Panc1 (cell line): ENCODE measurements at places on chromosomes 12 and 14. TPM values are rescaled to one million over a fixed set of nuclear protein-coding genes. Genes with fewer than 3 reads are reported as not detected.
A peak's percentile ranks its signal among the peaks of the same experiment; 100 is the strongest.

MYG1 gene
- total RNA-seq, result 77.4 TPM

CKB gene
- total RNA-seq, result 436 TPM

DHRS2 gene
- 1.0 TPM for total RNA-seq

ERG28 gene
- total RNA-seq, result 23.1 TPM

ESPL1 gene
- total RNA-seq, result 54.6 TPM

PSMD9 gene
- 62.7 TPM for total RNA-seq

GDF11 gene
- 11.8 TPM for total RNA-seq

- DNase-seq, result no peak
Observed at GRCh38 chr12:78095623-78096022, 264.9 kb downstream of the NAV3 start.

DNA sequence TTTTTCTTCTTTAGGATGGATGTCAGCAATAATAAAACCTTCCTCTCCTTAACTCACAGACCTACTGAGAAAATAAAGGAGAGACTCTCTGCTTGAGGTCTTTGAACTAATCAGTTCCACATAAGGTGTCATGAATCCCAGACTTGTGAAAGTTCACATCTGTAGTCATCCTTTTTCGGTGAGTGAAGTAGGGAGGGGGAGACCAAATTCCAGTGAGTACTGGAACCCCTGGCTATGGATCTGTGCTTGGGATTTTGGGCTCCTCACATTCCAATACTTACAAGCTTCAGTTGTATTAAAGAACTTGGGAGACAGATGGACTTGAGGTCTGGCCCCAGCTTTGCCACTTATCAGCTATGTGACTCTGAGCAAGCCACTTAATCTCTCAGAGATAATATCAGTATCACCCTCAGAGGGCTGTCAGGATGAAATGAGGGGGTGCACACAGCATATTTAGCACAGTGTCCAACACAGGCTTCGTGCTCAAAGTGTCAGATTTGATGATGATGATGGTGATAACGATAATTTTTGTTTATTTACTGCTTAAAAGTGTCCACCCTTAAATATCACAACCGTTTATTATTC lies 34.8 kb upstream of the APPL2 start:
- DNase-seq, result no peak

DNA sequence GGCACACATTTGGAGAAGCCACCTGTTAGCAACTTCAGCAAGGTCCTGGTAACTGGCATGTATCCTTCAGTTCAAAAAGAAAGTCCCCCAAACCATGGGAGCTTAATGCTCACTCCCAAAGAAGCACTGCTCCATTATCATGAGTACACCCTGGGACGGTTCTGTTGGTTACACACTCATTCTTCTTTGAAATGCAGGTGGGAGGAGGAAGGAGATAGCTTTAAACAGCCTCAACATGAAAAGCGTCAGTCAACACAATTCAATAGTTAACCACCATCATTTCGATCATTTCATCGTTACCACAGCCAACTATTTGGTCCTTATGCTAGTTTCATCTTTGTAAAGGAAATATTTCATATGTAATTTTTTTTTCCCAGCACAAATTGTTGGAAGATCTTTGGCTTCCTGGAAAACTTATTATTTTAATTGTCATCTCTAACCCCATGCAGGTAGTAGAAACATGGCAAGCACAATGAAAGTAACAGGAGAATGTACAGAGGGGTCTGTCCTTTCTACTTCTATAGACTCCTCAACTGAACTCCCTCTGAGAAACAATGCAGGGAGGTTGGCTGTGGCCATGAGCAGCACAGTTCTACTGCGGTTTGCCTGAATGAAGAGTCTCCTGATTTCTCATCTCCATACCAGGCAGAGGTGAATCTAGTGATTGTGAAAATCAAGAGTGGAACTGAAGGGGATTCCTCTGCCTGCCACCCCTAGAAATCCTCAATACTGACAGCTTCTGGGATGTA lies 196.4 kb upstream of the FOXN3 start:
- no peak for DNase-seq

DNA sequence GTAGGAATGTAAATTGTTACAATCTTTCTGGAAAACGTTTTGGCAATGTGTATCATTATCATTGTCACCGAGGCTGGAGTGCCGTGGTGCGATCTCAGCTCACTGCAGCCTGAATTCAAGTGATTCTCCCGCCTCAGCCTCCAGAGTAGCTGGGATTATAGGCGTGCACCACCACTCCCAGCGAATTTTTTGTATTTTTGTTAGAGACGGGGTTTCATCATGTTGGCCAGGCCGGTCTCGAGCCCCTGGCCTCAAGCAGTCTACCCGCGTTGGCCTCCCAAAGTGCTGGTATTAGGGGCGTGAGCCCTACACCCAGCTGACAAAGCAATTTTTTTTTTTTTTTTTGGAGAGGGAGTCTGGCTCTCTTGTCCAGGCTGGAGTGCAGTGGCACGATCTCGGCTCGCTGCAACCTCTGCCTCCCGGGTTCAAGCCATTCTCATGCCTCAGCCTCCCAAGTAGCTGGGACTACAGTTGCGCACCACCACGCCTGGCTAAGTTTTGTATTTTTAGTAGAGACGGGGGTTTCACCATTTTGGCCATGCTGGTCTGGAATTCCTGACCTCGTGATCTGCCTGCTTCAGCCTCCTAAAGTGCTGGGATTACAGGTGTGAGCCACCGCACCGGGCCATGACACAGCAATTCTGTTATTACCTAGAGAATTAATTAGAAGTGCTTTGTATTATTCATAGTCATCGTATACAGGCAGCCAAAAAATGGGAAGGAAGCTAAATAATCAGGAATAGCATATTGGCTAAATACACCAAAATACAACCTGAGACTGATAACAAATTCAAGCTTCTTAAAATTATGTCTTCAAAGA lies 1.2 kb downstream of the ACTR6 start:
- DNase-seq, result no peak

- no peak for DNase-seq
Observed at GRCh38 chr12:85996280-85996679, 122.2 kb downstream of the NTS start.

- DNase-seq, result no peak
Observed at GRCh38 chr12:95365912-95366311, 108.0 kb upstream of the METAP2 start.

- no peak for DNase-seq
Observed at GRCh38 chr14:74492776-74493342, at the start of gene NPC2. TSS of gene NPC2 (minus strand) at chr14:74493305. CDS start at chr14:74493274, 31 bp downstream.

GRCh38 chr12:57063991-57064685 lies 14.2 kb upstream of the MYO1A start:
- no peak for DNase-seq

DNA sequence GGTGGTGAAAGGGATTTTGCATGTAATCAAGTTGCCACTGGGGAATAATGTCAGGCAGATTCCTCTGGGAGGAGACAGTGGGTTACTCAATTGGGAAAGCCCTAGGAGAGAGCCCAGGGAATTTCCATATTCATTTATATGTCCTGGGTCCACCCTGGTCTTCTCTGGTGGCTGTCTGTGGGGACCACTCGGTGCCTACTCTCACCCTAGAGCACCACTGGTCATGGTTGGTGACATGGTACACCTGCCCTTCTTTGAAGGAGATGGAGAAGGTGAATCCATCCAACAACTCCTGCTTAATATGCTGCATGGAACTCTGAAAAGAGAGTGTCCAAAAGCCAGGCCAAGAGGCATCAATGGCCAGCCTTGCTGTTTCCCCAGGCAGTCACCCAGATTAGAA lies 12.8 kb upstream of the RERG start:
- no peak for DNase-seq

DNA sequence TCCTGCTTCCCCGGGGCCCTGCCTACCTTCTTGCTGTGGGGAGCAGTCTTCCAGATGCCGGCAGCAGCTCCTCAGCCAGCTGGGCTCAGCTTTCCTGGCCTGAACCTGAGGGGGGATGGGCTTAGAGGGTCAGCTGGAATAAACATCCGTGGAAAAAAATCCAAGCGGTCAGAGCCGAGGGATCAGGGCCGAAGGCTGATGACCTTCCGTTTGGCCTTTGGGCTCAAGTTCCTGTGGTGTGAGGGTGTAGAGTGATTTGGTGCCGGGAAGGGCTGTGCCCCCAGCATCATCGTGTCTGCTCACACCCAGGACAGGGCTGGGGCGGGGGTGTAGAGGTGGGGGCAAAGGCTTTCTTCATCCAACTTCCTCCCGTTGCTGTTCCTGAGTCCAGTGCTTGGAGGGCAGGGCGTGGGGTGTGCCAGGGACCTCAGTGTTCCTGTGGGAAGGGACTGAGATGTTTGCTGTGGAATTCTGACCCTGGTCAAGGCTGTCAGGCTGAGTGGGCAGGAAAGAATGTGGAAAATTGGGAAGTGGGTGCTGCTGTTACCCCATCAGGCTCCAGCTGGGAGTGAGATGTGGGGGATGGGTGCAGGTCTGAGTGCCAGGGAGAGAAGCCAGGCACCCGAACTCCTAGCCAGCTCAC lies 2.6 kb downstream of the SMIM41 start:
- no peak for DNase-seq

GRCh38 chr14:83744891-83745290 lies 1785.1 kb upstream of the FLRT2 start:
- DNase-seq, result no peak

GRCh38 chr14:104550340-104550860 lies 29.2 kb upstream of the C14orf180 start:
- DNase-seq, result no peak

DNA sequence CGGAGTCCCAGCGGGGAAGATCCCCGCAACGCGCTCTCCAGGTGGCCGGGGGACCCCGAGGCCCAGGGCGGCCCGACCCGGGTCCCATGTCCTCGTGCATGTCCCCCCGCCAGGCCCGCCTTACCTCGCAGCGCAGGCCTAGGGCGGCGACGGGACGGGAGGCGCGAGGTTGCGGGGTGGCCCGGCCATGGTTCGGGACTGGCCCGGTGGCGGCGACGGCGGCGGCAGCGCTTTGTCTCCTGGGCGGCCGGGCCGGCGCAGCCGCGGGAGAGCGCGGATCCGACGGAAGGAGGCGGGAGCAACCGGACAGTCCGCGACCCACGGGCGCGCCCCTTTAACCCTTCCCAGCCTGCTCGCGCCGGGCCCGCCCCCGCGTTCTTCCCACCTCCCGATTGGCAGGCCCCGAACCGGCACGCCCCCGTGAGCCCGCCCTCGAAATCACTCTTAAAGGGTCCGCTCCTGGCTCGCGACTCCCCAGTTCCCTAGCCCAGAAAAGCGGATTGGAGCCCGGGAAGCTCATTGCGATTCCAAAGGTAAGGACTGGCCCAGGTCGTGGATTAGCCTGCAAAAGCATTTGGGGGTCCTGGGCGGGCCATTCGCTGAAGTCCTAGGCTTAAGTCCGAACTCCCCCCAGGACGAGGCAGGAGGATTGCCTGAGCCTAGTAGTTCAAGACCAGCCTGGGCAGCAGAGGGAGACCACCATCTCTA lies at the start of gene PHETA1:
Gene PHETA1, minus strand, starts transcription at position 308 of the 708 bp plus-strand sequence. CDS start 5,668 bp downstream, outside the sequence.
- DNase-seq, result peak; percentile 12

DNA sequence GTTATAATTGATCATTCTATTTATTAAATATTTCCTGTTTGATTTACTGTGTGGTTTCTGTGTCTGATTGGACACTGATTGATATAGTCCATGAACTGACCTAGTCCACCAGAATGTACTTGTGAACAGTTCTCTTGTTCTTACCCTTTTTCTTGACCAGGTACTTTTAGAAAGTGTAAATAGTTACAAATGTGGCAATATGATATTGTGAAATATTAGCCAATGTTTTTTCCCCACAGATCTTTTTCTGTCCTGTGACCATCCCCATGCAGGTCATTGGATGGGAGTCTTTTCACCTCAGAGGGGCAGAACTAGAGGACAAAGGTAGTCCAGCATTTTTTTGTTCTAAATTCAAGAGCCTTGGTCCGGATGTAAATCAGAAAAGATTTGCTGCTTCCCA lies 8.3 kb upstream of the CRY1 start:
- no peak for DNase-seq

- no peak for DNase-seq
Observed at GRCh38 chr14:20429801-20430669, 5.9 kb downstream of the KLHL33 start.

- no peak for DNase-seq
Observed at GRCh38 chr14:57634335-57634734, 140.7 kb upstream of the CCDC198 start.

DNA sequence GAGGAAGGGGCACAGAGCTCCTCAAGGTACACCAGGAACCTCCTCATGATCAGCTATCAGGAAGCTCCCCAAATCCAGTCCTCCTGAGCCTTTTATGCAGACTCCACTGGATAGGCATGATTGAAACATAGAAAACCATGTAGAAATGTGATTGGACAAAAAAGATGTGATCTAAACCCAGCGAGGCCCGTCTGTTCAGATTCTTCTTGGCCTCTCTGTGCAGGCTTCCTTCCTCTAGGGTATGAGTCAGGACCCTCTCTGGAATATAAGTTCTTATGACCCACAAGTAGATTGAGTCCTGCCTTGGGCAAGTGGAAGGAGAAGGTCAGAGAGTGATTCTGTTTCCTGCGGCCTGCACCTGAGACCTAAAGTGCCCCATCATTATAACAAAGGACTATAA lies 166.3 kb downstream of the PHLDA1 start:
- no peak for DNase-seq

DNA sequence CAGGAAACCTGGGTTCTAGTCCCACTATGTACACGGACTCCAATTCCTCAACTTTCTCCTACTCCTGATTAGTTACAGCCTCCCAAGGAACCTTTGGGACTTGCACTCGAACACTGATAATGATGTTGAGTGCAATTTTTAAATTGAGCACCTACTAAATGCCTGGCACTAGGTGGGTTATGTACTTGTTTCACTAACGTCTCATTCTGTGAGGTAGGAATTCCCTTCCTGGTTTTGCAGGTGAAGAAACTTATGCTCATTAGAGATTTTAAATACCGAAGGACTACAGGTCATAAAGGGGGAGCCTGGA lies 536 bp downstream of the PARPBP start:
- DNase-seq, result no peak

GRCh38 chr12:56763753-56764657 lies 881 bp downstream of the HSD17B6 start:
- no peak for DNase-seq

GRCh38 chr14:33897878-33898535 lies 52.9 kb downstream of the EGLN3 start:
- DNase-seq, result no peak

DNA sequence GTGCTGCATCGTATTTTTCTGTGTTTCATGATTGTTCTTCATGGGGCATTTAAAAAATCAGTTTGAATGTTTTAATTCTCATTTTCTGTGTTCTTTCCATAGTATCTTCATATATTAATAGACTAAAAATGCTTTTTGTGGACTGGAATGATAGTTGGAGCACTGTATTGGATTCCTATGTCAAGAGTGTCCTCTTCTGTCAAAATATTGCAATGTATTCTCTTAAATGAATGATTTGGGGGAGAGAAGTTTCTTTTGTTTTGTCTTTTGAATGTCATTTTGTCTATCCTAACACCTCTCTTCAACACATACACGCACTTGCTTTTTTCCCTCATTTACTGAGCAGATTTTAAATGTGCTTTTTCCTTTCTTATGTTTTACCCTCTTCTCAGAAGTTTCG lies 4.7 kb upstream of the EIF2S3B start:
- peak; percentile 15 for DNase-seq

- DNase-seq, result no peak
Observed at GRCh38 chr12:132199526-132200319, 55.5 kb downstream of the NOC4L start.
